ENCODE measurements at places on chromosomes 4 and X.

- no peaks in the 10 kb centered on the region for H3K27me3 ChIP-seq
- no peaks in the 10 kb centered on the region for H3K4me1 ChIP-seq
- H3K36me3 ChIP-seq, result no peaks in the 10 kb centered on the region
- H3K4me3 ChIP-seq, result no peak overlapping the region
- H3K27ac ChIP-seq, result no peak overlapping the region
These were observed 11.9 kb downstream of the USP11 start for GRCh38 chrX:47244676-47245075.

DNA sequence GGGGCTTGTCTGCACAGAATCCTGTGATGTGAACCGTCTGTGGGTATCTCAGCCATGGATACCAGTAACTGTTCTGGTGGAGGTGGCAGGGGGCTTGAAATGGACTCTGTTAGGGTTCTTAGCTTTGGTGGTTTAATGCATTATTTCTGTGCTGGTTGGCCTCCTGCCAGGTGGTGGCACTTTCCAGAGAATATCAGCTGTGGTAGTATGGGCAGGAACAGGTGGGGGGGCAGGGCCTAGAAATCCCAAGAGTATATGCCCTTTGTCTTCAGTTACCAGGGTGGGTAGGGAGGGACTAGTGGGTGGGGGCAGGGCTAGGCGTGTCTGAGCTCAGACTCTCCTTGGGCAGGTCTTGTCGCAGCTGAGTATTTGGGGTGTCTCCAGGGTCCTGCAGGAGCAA, 106.7 kb downstream of the KIT start:
- H3K36me3 ChIP-seq, result no peaks in the 10 kb centered on the region
- no peak overlapping the region for H3K4me3 ChIP-seq
- H3K27me3 ChIP-seq, result no peaks in the 10 kb centered on the region
- H3K27ac ChIP-seq, result no peak overlapping the region
- no peak for DNase-seq

- no peaks in the 10 kb centered on the region for H3K4me1 ChIP-seq
- no peaks in the 10 kb centered on the region for H3K27me3 ChIP-seq
- H3K4me3 ChIP-seq, result no peak overlapping the region
- H3K27ac ChIP-seq, result no peak overlapping the region
- no peaks in the 10 kb centered on the region for H3K36me3 ChIP-seq
These were observed 124.2 kb upstream of the MBNL3 start for GRCh38 chrX:132612821-132613564.

DNA sequence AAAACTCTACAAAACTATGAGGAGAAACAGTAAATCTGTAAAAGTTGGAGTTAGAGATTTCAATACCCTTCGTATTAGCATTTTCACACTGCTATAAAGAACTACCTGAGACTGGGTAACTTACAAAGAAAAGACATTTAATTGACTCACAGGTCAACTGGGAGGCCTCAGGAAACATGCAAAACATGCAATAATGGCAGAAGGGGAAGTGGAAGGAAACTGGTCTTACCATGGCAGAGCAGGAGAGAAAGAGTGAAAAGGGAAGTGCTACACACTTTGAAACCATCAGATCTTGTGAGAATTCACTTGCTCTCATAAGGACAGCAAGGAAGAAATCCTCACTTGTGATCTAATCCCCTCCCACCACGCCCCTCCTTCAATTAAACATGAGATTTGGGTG, 949.9 kb downstream of the TECRL start:
- peak overlapping the region; percentile 19 for H3K27ac ChIP-seq
- H3K4me1 ChIP-seq, result peaks cover 5% of the 10 kb centered on the region
- no peak overlapping the region for H3K4me3 ChIP-seq

- H3K4me1 ChIP-seq, result 0 out of 2 replicates have a peak, but pooled peaks cover 8% of the 10 kb centered on the region
- H3K4me3 ChIP-seq, result no peak overlapping the region
- H3K27ac ChIP-seq, result no peak overlapping the region
- DNase-seq, result no peak
- no peaks in the 10 kb centered on the region for H3K36me3 ChIP-seq
These were observed 1.8 kb downstream of the SH3BP2 start for GRCh38 chr4:2794486-2795299.

DNA sequence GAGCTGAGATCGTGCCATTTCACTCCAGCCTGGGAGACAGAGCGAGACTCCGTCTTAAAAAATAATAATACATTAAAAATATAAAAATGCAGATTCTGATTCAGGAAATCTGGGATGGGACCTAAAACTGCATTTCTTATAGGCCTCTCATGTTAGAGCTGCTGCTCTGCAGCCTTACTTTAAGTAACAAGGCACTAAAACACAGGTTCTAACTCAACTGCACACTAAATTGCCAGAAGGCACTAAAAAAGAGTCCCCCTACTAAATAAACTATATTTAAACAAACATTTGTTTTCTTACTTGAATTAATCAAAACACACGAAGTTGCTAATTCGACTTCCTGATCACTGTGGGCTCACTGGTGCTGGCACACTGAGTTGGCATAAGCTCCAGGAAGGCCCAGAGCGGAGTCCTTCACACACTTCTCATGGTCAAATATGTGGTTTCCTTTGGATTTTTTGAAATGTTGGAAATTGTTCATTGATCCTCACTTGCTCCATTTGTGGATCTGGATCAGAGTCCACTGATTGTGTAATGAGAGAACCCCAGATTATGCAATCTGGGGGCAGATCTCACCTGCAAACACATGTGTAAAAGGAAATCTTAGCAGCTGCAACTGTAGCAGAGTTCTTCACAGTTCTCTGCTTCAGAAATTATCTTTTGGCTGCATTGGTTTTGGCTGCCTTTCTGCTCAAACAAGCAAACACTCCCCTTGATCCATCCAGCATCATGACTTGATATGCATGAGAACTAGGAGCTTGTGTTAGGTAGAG, 59.3 kb downstream of the AFF1 start:
- H3K27me3 ChIP-seq, result no peaks in the 10 kb centered on the region
- H3K27ac ChIP-seq, result no peak overlapping the region
- H3K4me3 ChIP-seq, result no peak overlapping the region
- DNase-seq, result no peak
- no peaks in the 10 kb centered on the region for H3K36me3 ChIP-seq

DNA sequence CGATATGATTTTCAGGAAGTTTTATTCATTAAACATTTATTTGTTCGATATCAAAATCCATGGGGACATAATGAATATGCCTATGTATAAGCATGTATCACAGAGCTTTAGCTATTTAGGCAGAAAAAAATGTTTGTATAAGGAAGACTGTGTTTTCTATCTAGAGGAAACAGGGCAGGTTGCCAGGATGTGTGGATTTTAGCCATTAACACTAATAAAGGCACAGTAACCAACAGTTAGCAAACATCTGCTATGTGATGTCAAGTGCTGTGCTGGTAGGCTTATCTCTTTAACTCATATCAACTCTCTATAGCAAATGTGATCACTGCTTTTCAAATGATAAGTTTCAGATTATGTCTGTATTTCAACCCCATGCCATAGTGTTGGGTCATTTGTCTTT, 708.9 kb upstream of the HS3ST1 start:
- DNase-seq, result no peak
- no peaks in the 10 kb centered on the region for H3K36me3 ChIP-seq
- H3K27me3 ChIP-seq, result no peaks in the 10 kb centered on the region

DNA sequence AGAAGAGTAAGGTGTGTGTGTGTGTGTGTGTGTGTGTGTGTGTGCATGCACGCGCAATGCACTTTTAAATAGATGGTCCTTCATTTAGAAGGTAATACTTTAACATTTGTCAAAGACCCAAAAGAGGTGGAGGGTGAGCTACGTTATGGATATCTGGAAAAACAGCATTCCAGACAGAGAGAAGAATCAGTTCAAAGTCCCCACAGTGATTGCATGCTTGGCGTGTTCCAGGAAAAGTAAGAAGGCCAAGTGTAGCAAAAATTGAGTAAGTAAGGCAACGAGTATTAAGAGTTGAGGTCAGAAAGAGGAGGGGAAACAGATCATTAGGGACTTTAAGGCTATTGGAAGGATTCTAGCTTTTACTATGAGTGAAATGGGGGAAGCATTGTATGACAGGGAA, 21.9 kb upstream of the GABRE start:
- no peak for DNase-seq
- no peaks in the 10 kb centered on the region for H3K27me3 ChIP-seq
- H3K4me3 ChIP-seq, result no peak overlapping the region
- no peaks in the 10 kb centered on the region for H3K4me1 ChIP-seq

DNA sequence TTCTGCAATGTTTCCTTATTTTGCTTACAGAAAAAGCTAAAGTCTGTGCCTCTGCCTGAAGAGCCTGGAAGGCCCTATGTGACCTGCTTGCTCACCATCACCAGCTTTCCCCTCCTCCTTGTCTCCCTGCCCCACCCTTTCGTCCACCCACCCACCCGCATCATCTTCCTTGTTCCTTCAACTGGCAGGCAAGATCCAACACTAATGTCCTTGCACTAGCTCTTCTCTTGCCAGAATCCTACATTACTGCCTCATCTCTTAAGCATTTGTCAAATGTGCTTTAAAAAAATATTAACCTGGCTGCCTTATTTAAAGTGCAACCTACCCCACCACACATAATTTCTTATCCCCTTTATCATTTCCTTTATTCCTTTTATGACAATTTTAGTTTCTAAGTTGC, 165.1 kb upstream of the PPP3CA start:
- H3K27me3 ChIP-seq, result no peaks in the 10 kb centered on the region
- H3K27ac ChIP-seq, result no peak overlapping the region
- no peaks in the 10 kb centered on the region for H3K36me3 ChIP-seq

GRCh38 chr4:48261281-48261680, 8.4 kb downstream of the TEC start:
- peaks cover 9% of the 10 kb centered on the region for H3K4me1 ChIP-seq
- H3K4me3 ChIP-seq, result peak overlapping the region; percentile 20
- H3K27ac ChIP-seq, result peak overlapping the region; percentile 12
- H3K27me3 ChIP-seq, result no peaks in the 10 kb centered on the region
- DNase-seq, result no peak
- no peaks in the 10 kb centered on the region for H3K36me3 ChIP-seq

- no peak overlapping the region for H3K27ac ChIP-seq
- DNase-seq, result no peak
- no peaks in the 10 kb centered on the region for H3K4me1 ChIP-seq
- H3K4me3 ChIP-seq, result no peak overlapping the region
- H3K36me3 ChIP-seq, result no peaks in the 10 kb centered on the region
- no peaks in the 10 kb centered on the region for H3K27me3 ChIP-seq
These were observed 1165.8 kb upstream of the ADGRL3 start for GRCh38 chr4:60034361-60034760.

GRCh38 chr4:145207934-145208333, 27.5 kb upstream of the OTUD4 start:
- H3K27me3 ChIP-seq, result no peaks in the 10 kb centered on the region
- no peak overlapping the region for H3K4me3 ChIP-seq
- H3K36me3 ChIP-seq, result no peaks in the 10 kb centered on the region
- H3K27ac ChIP-seq, result no peak overlapping the region
- H3K4me1 ChIP-seq, result no peaks in the 10 kb centered on the region
- no peak for DNase-seq

DNA sequence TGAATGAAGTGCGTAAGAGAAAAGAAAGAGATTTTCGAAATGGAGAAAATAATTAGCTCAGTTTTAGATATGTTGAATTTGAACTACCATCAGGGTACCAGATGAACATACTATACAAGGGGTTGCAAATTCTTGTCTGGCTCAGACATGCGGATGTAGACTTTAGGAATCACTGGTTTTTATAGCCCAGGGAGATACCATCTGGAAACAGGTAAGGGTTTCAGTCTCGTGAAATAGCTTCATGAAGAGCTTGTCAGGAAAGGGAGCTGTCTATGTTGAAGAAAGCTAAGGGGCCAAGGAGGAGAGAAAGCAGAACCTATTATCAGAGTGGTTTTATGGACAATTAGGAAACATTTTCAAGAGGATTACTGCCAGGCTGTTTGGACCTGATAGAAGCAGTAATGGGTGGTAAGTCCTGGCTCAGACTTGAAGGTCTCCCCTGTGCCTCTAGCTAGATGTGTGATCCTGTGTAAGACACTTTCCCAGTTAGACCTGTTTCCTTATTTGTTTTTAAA, 6.7 kb downstream of the RAB9A start:
- no peak overlapping the region for H3K27ac ChIP-seq
- H3K36me3 ChIP-seq, result no peaks in the 10 kb centered on the region
- no peaks in the 10 kb centered on the region for H3K27me3 ChIP-seq
- no peak overlapping the region for H3K4me3 ChIP-seq
- no peaks in the 10 kb centered on the region for H3K4me1 ChIP-seq
- DNase-seq, result no peak

DNA sequence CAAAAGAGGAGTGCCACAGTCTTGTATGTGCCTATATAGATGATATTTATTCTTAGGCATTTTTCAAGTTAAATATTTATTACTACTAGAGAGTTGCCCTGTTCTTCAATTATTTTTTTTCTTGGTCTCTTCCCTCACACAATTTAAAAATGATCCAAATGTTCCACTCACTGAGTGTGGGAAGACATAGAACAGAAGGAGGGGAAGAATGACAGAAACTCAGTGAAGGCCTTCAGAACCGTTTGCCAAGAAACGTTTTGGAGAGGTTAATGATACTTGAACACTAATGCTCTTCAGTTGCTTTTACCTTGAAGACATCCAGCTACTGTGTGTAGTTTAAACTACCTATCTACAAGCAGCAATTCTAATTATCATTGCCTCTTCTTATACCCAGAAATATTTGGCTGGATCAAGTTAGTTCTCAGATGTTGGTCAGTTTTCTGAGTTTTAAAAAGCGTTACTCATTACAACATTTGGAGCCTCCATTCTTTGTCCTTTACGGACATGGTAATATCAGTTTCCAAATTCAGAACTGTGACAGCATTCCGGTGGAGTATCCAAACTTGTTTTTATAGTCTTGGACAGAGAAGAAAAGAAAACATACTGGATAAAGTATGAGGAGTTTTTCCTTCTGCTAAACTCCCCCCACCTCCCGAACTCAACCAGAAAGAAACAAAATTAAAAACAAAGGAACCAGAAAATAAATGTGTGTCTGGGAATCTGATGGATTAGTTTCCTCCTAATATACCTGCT, 389.7 kb downstream of the SPRY1 start:
- H3K27me3 ChIP-seq, result no peaks in the 10 kb centered on the region

DNA sequence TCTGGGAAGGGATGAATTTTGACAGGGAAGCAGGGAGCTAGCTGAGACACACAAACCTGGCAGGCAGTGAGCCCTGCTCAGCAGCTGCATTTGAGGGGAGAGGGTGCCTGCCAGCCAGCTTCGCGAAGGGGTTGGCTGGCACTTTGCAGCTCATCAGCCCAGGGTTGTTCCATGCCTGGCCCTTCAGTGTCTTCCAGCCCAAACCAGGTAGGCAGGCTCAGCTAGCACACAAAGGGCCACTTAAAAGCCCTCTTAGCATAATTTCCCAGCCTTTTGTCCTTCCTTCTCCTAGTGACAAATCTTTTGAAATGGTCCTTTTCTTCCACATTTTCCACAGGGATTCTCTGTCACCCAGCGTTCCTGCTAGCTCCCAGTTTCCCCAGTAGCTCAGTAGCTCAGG, 4.3 kb upstream of the FRMPD3 start:
- no peak for DNase-seq
- no peaks in the 10 kb centered on the region for H3K27me3 ChIP-seq
- H3K4me1 ChIP-seq, result no peaks in the 10 kb centered on the region
- no peaks in the 10 kb centered on the region for H3K36me3 ChIP-seq
- H3K27ac ChIP-seq, result no peak overlapping the region

- DNase-seq, result no peak
- H3K27me3 ChIP-seq, result no peaks in the 10 kb centered on the region
- no peaks in the 10 kb centered on the region for H3K36me3 ChIP-seq
- H3K27ac ChIP-seq, result no peak overlapping the region
These were observed 156.3 kb upstream of the RAI2 start for GRCh38 chrX:18017411-18017810.

All from MM.1S (cell line).